ENCODE measurements at places on chromosomes 7 and 10. TPM values are rescaled to one million over a fixed set of nuclear protein-coding genes. Genes with fewer than 3 reads are reported as not detected.

Gene WDR86
- 4.3 TPM for polyA plus RNA-seq

Gene RNF148
- 0.07 TPM for polyA plus RNA-seq

Gene TFEC
- 128 TPM for polyA plus RNA-seq

Gene FAM180A
- polyA plus RNA-seq, result not detected

Gene GBX1
- polyA plus RNA-seq, result not detected

Gene PHYHIPL
- polyA plus RNA-seq, result 7.0 TPM

Gene OR2A5
- under 0.01 TPM for polyA plus RNA-seq

Gene ATP6V0A4
- not detected for polyA plus RNA-seq

Gene SLC29A3
- polyA plus RNA-seq, result 0.45 TPM

Gene RPEL1
- not detected for polyA plus RNA-seq

Gene MMP21
- polyA plus RNA-seq, result 0.07 TPM

Gene ABCB1
- 63.2 TPM for polyA plus RNA-seq

Gene AGMO
- 2.5 TPM for polyA plus RNA-seq

Gene LIPM
- not detected for polyA plus RNA-seq

Gene TRIL
- 0.27 TPM for polyA plus RNA-seq

Gene IFIT2
- 4.2 TPM for polyA plus RNA-seq

Gene PRKG1
- 0.45 TPM for polyA plus RNA-seq

Gene PRKCQ
- polyA plus RNA-seq, result 1.3 TPM

Gene FGFR2
- 1.1 TPM for polyA plus RNA-seq

Gene ABCB4
- 0.16 TPM for polyA plus RNA-seq
